ENCODE measurements at places on chromosomes 7 and 10. TPM values are rescaled to one million over a fixed set of nuclear protein-coding genes. Genes with fewer than 3 reads are reported as not detected.

- no peaks in the 10 kb centered on the region for H3K27me3 ChIP-seq
- H3K27ac ChIP-seq, result peak overlapping the region; percentile 75
- H3K4me1 ChIP-seq, result peaks cover 5% of the 10 kb centered on the region
- DNase-seq, result no peak
- H3K4me3 ChIP-seq, result no peak overlapping the region
These were observed 7.8 kb downstream of the ELMO1 start for GRCh38 chr7:37440738-37441385.

Gene ACBD7
- total RNA-seq, result 1.3 TPM

GRCh38 chr7:152313831-152314604 lies 121.8 kb downstream of the KMT2C start:
- no peak overlapping the region for H3K27ac ChIP-seq
- H3K4me1 ChIP-seq, result peaks cover 30% of the 10 kb centered on the region
- peaks cover 19% of the 10 kb centered on the region for H3K36me3 ChIP-seq
- H3K27me3 ChIP-seq, result no peaks in the 10 kb centered on the region
- peak overlapping the region; percentile 5 for H3K4me3 ChIP-seq

GRCh38 chr10:6300106-6300783 lies 97.5 kb downstream of the PFKFB3 start:
- no peaks in the 10 kb centered on the region for H3K27me3 ChIP-seq
- H3K4me1 ChIP-seq, result peaks cover 50% of the 10 kb centered on the region
- peak overlapping the region; percentile 66 for H3K27ac ChIP-seq
- H3K4me3 ChIP-seq, result no peak overlapping the region
- DNase-seq, result no peak

DNA sequence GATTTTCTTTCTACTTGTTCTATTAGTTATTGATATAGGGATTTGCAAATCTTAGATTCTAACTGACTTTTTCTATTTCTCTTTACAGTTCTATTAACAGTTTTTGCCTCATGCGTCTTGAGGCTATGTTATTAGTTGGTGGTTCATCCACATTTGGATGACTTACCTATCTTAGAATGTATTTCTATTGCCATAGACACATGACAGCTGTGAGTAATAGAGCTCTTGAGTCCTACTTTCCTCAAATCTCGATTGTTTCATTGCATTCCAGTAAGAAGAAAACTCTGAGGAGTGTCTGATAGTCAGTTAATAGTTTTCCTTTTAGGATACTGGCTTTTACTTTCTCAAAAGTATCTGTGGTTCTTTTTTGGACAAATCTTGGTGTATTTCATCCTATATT lies 241.4 kb upstream of the ZNF32 start:
- H3K36me3 ChIP-seq, result no peaks in the 10 kb centered on the region
- no peak overlapping the region for H3K27ac ChIP-seq
- no peaks in the 10 kb centered on the region for H3K4me1 ChIP-seq
- no peaks in the 10 kb centered on the region for H3K27me3 ChIP-seq
- DNase-seq, result no peak
- H3K4me3 ChIP-seq, result no peak overlapping the region

Measured in left lung (tissue), 14 donors.